ENCODE measurements at places on chromosomes 5 and 9.

- DNase-seq: no peak
Measured at GRCh38 chr9:130101915-130102314, 48.2 kb downstream of the GPR107 start.

DNA sequence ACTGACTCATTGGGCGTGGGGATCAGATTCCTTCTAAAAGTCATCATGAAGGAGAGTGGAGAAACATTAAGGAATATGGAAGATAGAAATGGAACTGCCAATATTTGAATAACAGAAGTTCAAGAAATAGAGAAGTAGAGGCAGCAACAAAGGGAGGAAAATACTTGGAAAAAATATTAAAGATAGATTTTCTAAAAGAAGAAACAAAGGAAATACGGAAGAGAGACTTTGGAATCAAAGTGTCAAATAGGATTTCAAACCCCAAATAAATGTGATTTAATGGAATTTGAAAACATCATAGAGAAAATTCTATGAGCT is 605.1 kb upstream of the KLF4 start:
- DNase-seq: no peak

GRCh38 chr9:125651576-125652232 is 55.3 kb downstream of the MAPKAP1 start:
- no peak for DNase-seq

- DNase-seq: no peak
Measured at GRCh38 chr5:159448-160172, 31.7 kb upstream of the LRRC14B start.

DNA sequence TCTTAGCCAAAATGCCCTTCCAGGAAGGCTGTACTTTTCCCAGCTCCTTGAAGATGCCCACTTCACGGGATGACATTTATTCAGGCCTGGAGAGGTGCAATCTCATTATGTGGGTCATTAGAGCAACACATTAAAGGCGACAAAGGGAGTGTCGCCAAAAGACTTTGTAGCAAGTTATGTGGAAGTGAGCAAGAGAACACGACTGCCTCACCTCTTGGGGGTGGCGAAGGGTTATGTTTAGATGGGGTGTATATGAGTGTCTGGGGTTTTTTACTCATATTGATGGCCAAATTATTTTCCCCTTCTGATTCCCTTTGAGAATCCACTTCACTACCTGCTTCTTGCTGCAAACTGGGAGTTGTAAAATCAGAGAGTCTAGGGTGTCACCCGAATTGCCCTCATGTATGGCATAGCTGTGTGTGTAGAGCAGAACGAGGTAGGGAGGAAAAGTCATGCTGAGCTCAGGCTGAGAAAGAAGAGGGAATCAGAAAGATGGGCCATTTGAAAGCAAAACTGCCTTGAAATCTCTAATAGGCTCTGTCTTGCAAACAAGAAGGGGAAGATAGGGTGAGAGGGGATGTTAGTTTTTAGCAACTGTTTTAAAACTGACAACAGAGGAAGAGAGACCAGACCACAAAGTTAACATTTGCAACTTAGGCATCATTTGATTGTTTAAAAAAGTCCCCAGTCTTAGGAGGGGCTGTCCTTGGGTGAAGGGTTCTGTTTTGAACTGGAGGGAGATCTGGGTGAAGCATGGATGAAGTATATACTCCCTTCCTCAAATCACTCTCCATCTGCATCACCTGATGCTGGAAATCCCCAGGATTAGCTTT is 97.1 kb upstream of the IL12B start:
- no peak for DNase-seq

DNA sequence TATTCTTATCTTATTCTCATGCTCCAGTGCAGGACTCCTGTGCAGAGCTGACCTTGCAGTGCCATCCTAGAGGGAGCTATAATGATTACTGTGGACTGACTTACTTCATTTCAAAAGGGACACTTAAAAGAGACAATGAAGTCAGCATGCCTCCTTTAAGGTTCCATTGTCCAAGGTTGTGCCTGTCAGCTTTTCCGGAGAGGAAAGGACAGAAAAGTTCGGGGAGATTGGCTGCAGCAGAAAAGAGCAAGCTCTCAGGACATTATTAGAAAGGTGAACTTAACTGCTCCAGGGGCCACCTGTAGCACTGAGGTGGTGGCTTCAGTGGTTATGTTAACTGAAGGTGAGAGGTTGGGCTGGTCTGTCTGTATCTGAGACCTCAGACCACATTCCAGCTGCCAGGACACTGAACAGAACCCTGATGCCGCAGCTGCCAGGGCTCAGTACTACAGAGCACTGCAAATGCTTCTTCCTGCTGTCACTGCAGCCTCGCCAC is 112.9 kb downstream of the ST8SIA4 start:
- no peak for DNase-seq

- DNase-seq: no peak
Measured at GRCh38 chr5:174282391-174282790, 236.9 kb downstream of the NSG2 start.

- no peak for DNase-seq
Measured at GRCh38 chr5:151694035-151694485, 7.3 kb upstream of the SPARC start.

DNA sequence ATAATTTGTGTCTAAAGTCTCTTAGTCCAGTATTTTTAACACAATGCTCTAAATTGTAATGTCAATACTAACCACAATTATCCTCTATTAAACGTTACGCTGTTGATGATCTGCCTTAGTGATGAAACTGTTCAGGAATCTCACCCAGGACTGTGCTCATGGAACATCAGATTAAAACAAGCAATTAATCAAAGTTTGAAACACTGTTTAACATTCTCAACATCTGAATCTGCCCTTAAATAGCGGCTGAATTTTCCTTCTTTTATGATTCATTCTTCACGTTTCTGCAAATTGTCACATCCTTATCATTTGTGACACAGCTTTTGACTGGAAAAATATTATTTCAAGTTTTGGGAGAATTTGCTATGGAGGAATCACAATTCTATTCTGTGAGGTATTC is 113.8 kb downstream of the MARCHF11 start:
- DNase-seq: no peak

DNA sequence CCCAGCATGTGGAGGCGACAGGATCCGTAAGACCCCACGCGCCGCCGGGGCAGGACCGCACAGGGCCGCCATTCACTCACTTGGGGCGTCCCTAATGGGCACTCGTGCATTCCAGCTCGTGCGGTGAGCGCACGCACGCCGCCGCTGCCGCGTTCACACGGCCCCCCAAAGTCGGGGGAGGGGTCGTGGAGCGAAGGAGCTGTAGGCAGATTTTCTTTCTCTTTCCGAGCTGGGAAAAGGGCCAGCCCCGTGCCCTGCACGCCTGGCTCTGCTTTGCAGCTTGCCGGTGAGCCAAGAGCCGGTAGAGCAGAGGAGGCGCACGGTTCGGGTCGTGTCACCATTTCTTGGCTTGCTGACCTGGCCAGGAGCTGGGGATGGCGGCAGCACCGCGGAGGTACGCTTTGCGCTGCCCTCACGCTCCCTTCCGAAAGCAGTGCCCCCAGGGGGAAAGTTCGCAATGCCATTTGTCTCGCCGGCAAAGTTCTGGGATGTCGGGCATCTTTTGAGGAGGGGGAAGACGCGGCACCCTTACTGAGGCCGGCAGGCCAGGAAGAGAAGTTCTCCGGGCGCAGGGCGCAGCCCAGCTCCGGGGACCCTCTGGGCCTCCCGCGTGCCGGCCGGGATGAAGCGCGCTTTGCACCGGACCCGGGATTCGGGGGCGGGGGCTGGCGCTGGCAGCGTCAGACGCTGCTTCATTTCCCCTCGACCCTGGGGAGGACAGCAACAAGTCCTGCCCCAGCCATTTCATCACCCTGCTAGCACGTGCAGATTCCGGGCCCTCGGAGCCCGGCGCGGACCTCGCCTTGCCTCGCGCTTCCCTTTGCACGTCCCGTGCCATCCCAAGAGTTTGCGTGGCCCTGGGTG is 898 bp downstream of the STC2 start:
- DNase-seq: no peak

GRCh38 chr5:180463916-180464602 is 30.1 kb upstream of the CNOT6 start:
- no peak for DNase-seq

GRCh38 chr5:32711362-32711680 is 200 bp downstream of the NPR3 start:
- no peak for DNase-seq

Measured in heart right ventricle (tissue), 16 donors.